ENCODE measurements at places on chromosomes 7 and 10.

- no peak for DNase-seq
Measured at GRCh38 chr7:150879345-150879744, 27.0 kb downstream of the AOC1 start.

DNA sequence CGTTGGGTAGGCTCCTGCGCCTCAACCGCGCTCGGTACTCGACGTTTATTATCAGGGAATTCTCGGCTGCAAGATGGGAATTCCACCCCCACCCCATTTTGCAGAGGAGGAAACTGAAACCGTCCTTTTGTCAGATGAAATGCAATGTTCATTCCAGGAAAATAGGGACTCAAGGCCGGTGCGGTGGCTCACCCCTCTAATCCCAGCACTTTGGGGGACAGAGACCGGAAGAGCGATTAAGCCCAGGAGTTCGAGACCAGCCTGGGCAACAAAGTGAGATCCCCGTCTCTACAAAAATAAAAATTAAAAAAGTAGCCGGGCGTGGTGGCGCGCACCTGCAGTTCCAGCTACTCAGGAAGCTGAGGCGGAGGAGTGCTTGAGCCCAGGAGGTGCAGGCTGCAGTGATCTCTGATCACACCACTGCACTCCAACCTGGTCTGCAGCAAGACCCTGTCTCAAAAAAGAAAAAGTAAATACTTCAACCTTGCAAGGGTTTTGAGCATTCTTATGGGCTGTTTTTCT is 720 bp upstream of the RFC2 start:
- DNase-seq: no peak

- no peak for DNase-seq
Measured at GRCh38 chr10:114403541-114404161, 651 bp downstream of the AFAP1L2 start.

DNA sequence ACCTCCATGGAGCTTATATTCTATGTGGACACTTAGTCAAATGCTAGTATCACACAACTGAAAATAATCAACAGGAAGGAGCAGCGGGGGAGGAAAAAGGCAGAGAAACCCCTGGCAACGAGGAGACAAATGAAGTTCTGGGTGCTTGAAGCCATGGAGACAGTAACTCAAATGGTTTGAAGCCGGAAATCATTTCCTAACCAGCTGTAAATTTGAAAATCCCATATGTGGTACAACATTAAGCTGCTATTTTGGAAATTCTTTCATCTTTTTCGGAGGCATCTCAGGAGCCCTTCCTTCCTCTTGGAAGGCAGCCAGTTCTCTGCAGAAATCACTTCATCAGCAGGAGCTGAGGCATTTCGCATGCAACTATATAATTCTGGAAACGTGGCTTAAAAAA is 91.4 kb downstream of the PPP1R3C start:
- DNase-seq: no peak

DNA sequence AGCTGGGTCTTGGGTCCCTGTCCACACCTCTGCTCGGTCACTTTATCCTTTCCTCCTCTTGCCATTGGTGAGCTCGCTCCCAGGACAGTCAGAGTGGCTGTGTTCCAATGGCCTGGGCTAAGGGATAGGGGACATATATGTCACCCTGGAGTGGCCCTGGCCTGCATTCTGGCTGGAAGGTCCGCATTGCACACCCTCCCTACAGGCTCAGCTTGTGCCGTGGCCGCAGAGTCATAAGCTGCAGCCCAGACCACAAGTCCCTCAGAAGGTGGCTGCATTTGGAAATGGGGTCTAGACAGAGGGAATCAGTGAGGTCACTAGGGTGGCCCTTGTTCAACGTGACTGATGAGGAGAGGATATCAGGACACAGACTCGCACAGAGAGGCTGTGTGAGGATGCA is 363.8 kb upstream of the SHH start:
- no peak for DNase-seq

DNA sequence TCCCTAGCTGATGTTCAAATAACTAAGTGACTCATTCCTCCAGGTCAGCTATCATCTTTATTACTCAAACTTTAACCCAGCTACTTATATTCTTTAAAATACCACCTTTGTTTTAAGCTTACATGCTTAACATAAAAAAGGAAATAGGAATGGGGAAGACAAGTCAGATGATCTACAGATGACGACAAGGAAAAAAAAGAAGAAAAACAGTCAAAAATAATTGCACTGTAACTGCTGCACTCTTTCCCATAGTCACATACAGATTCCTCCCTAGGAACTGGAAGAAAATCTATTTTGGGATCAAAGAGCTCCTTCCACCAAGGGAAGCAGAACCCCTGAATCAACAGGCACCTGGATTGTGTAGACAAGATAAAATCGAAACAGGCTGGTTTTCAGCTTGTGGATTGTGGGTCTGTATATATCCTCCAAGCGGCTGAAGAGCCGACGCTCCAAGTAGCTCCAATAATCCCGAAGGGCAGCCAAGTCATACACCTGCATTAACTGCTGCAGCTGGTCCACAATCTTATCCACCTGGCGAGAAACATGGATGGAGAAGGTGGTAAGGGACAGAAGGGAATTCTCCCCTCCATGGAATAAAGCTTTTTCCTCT is 2.0 kb downstream of the WDR91 start:
- DNase-seq: no peak

All from AG09319 (cell line).